ENCODE measurements at places on chromosomes 1 and 21. TPM values are rescaled to one million over a fixed set of nuclear protein-coding genes. Genes with fewer than 3 reads are reported as not detected.

The SPRR4 gene
- total RNA-seq: not detected

The RNU1-2 gene
- total RNA-seq: under 0.01 TPM

The CZIB gene
- 42.4 TPM for total RNA-seq

GRCh38 chr21:16580661-16581060, 850.9 kb downstream of the USP25 start:
- no peak for DNase-seq

DNA sequence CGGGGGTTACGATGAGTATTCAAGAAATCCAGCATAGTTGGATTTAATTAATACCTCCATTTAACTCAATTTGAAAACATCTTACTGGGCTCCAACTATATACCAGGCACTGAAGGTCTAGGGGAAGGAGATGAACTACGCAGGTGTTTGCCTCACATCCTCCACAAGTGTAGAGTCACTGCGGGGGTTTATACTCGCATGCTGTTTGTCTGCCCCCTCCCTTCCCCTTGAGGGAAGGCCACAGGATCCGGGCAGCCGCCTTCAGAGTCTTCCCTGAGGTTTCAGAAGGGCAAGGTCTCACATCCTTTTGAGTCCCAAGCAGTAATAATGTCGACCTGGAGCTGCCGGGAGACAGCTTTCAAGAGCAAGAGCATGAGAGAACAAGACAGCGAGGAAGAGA, 142.4 kb upstream of the GALNT2 start:
- DNase-seq: no peak

GRCh38 chr21:44965251-44966022, 25.6 kb downstream of the SLX9 start:
- no peak for DNase-seq

- DNase-seq: no peak
These were observed 4.0 kb downstream of the AMPD2 start for GRCh38 chr1:109623601-109624161.

DNA sequence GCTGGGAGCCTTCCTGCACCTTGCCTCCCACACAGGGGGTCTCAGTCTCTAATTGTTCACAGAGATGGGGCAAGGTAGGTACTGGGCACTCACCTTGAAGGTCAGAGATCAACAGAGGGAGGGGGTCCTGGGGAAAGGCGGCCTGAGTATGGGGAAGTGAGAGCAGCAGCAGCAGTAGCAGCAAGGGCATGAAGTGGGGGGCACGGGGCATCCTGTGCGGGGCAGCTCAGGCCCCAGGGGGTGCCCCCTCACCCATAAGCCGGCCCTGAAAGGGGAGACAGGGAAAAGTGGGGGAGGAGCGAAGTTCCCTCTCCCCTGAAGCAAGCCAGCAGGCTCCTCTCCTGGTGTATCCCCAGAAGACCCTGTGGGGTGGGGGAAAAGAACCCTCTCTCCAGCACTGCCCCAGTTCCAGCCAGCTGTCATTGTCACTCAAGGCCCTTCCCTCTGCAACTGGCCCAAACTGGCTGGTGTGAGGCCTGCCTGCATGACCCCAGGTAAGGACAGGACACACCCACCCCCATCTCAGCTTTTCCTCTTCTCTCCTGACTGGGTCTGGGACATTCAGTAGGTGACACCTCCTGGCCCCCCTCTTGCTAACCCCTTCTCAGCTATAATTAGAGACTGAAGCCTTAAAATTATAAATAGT, 3.9 kb downstream of the SEMA6C start:
- no peak for DNase-seq

GRCh38 chr1:46801323-46802055, 2.6 kb downstream of the CYP4B1 start:
- DNase-seq: no peak

DNA sequence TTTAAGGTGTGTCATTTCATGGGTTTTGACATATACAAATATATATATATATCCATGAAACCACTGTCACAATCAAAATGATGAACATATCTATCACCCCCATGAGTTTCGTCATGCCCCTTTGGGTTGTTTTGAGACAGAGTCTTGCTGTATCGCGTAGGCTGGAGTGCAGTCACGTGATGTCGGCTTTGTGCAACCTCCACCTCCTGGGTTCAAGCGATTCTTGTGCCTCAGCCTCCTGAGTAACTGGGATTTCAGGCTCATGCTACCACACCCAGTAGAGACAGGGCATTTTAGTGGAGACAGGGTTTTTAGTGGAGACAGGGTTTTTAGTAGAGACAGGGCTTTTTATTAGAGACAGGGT, 8.0 kb downstream of the HJV start:
- no peak for DNase-seq

DNA sequence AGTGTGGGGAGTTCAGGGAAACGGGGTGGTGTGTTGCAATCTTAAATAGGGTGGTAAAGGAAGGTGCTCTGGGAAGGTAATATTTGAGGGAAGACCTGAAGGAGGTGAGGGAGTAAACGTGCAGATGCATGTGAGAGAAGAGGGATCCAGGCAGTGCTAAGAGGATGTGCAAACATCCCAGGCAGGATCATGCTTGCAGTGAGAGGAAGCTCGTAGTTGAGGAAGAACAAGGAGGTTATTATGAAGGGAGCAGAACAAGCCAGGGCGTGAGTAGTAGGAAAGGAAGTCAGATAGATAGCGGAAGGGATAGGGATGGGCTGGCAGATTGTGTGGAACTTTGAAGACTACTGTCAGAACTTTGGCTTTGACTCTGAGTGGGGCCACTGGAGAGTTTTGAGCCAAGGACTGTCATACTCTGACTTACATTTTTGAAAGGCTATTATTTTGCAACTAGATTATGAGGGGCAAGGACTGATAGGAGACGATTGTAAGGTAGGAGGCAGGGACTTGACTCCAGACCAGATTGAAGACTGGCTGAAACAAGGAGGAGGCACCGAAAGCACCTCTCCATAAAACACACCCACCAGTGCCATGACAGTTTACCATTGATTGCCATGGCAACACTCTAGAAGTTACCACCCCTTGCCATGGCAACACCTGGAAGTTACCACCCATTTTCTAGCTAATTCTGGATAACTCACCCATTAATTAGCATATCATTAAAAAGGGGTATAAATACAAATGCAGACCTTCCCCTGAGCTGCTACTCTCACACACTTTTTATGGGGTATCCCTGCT, 67.0 kb downstream of the XCL2 start:
- DNase-seq: no peak

DNA sequence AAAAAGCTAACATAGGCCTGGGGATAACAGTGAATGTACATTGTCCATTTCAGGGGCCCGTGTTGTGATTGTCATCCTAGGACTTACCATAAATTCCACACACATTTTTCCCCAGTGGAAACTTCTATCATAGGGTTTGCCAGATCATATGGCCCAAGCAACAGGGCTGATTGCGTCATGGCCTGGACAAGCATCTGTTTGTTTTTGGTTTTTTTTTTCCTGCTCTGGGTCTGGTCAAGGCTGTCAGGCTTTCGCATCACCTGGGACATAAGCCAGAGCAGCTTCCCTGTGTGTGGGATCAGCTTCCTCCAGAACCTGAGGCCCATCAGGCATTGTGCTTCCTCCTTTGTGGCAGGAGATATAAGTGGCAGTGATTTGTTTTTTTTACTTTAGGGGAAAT, 598.5 kb upstream of the USP24 start:
- no peak for DNase-seq

DNA sequence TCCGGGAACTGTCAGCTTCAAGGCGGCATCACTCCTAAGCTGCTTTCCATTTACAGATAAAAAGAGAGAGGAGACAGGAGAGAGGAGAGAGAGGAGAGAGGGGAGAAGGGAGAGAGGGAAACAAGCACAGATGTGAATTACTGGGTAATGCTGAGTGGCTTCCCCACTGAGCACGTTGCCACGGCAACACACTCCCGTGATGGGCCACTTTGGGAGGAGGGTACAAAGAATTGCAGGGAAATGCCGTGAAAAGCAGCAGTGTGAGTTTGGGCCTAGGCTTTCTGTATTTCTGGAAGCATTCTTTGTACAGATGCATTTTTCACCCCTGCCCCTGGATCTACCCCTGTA, 128.0 kb upstream of the IRF2BP2 start:
- DNase-seq: no peak

- DNase-seq: no peak
These were observed 694 bp downstream of the TMEM167B start for GRCh38 chr1:109091078-109091838.
